ENCODE measurements at places on chromosomes 1 and 21. TPM values are rescaled to one million over a fixed set of nuclear protein-coding genes. Genes with fewer than 3 reads are reported as not detected.

Gene TBX19
- 0.78 TPM for total RNA-seq

Gene SYCP1
- not detected for total RNA-seq

Gene BGLAP
- total RNA-seq, result not detected

Gene MTF2
- 12.7 TPM for total RNA-seq

Gene GCSAML
- not detected for total RNA-seq

Gene LCE3D
- 1.8 TPM for total RNA-seq

Gene AQP10
- not detected for total RNA-seq

Measured in A549 treated with ZK216348 at 1 μM for 4 hours (cell line).